OCI-LY7 (cell line): ENCODE measurements at places on chromosomes 1 and 21. TPM values are rescaled to one million over a fixed set of nuclear protein-coding genes. Genes with fewer than 3 reads are reported as not detected.

DNA sequence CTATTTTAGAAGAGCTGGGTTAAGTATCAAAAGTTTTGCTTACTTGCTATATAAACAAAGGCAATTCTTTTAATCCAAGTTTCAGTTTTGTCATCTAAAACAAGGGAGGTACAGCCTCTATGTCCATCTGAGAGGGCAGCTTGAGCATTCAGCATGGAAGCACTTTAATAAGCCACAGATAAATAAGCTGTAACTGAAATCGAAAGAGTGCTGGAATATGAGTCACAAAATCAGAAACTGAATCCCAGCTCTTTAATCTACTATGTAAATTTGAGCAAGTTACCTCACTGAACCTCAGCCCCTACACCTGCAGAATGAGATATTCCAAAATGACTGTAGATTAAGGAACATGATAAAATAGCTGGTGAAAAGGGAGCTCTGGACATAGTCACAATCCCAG, 80.0 kb upstream of the HP1BP3 start:
- no peak for DNase-seq

DNA sequence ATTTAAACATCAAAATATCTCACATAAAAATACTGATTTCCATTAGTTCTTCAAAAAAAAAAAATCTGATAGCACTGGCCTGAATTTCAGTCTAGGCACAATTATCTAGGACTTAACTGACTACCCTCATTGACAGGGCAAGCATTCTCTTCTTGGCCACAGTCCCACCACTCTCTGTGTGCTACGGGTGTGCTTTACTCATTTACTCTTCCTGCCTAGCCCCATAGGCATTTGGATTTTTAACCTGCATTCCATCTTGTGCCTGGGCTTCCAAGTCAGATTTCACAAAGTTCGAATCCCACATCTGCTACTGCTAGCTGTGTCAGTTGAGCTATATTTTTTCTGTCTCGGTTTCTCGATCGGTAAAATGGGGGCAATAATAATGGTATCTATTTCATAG, 38.0 kb downstream of the PTPN14 start:
- DNase-seq: no peak

The PRKAA2 gene
- total RNA-seq: not detected in 2 replicates

- no peak for DNase-seq
These were observed 10.0 kb downstream of the TTF2 start for GRCh38 chr1:117070124-117070523.

DNA sequence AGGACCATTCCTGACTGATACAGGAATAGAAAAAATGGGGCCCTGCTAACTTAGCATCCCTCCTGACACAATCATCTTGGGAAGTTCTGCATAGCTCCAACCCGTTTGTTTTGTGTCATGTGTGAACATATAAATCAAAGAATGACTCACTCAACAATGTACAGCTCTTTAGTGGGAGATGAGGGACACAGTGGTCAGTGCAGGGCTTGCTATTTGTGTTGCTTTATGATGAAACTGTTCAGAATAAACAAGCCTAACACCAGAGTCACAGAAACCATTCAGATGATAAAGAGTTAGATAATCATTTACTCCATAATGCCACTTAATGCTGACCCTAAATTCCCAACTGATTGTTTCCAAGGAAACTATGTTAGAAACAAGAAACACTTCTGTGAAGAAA, 154.2 kb upstream of the ZNHIT6 start:
- no peak for DNase-seq
